ENCODE measurements at places on chromosomes 12 and 14.

DNA sequence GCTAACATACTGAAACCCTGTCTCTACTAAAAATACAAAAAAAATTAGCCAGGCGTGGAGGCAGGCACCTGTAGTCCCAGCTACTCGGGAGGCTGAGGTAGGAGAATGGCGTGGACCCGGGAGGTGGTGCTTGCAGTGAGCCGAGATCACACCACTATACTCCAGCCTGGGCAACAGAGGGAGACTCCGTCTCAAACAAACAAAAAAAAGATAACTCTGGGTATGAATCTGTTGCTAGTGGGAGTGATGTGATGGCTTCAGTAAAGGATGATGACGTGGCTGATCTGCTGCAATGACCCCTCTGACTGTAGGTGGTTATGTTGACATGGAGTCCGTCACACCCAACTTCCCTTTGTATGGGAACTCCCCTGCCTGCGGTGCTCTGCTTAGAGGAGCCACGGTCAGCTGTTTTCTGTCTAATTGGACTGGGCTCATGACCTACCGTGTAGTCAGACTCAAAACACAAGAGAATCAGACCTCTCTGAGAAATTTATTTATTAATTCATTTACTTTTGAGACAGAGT, 59.1 kb upstream of the MED13L start:
- no peak for DNase-seq

GRCh38 chr12:38669081-38669480, 236.3 kb downstream of the CPNE8 start:
- DNase-seq: no peak

DNA sequence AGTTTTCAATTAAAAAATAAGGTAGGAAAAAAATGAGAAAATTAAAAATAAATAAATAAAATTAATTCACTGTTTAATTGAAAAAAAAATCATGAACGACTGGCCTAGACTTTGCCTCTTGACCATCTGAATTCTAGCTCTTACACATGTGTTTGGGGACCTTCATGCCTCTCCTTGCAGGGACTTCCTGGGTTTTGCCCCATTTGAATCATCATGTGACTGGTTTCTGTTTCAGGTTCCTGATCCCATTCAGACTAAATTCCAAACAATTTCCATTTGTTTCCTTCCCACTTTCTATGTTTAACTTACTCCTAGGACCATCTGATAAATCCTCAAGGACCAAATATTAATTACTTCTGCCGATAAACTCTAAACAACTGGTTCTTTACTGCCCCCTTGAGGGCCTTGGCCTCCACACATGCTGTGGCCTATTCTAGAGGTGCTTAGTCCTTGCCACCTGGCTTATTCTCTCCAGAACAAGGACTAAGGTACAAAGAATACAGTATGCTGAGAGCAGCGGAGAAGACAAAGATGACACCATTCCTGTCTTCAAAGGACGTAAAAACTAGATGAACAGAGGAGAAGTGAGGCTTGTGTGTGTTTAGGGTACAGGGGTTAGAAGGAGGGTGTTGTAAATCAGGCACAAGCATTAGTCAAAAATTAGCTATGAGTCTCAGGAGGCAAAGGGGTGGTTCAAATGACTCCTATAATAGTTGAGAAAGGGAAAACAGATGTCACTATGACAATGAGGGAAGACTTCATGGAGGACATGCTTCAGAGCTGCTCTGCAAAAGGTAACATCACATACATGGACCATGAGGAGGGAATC, 125.8 kb upstream of the AVPR1A start:
- DNase-seq: no peak

- no peak for DNase-seq
These were observed 229.8 kb downstream of the ALX1 start for GRCh38 chr12:85509857-85510256.

GRCh38 chr12:6551063-6551461, 4.8 kb downstream of the IFFO1 start:
- DNase-seq: no peak

GRCh38 chr12:117686911-117687377, 281.8 kb downstream of the KSR2 start:
- no peak for DNase-seq

DNA sequence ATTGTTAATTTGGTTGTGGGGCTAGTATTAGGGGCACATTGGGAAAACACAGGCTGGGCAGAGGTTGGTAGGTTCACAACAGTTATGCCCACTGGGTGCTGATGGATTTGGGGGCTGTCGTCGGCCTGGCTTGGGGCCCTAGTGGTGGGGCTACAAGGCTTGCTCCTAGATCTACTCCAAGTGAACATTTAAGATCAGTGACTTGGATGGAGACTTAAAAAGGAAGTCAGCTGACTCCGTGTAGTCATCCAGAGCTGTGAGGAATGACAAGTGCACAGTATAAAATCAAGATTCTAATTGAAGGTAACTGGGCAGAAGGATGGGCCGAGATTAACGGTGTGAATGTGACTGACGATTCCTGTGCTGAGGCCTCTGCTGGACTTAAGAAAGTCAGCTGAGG, 12.8 kb upstream of the NR4A1 start:
- DNase-seq: no peak
